Activated T-helper 2 cell treated with anti-CD3 and anti-CD28 coated beads, Interferon-gamma antibody, Interleukin-2, Interleukin-4, amounts not matched to agents 10 μg/mL and 5 μg/mL and 100 μg/mL, durations not matched to agents 14 hours and 24 hours and 36 hours (primary cell): ENCODE measurements at places on chromosomes 16 and 17.

- DNase-seq = no peak
Measured at GRCh38 chr16:3038256-3038655, 1.5 kb upstream of the BICDL2 start.

- peak; percentile 73 for DNase-seq
Measured at GRCh38 chr16:87874639-87875427, 5.5 kb upstream of the SLC7A5 start.

DNA sequence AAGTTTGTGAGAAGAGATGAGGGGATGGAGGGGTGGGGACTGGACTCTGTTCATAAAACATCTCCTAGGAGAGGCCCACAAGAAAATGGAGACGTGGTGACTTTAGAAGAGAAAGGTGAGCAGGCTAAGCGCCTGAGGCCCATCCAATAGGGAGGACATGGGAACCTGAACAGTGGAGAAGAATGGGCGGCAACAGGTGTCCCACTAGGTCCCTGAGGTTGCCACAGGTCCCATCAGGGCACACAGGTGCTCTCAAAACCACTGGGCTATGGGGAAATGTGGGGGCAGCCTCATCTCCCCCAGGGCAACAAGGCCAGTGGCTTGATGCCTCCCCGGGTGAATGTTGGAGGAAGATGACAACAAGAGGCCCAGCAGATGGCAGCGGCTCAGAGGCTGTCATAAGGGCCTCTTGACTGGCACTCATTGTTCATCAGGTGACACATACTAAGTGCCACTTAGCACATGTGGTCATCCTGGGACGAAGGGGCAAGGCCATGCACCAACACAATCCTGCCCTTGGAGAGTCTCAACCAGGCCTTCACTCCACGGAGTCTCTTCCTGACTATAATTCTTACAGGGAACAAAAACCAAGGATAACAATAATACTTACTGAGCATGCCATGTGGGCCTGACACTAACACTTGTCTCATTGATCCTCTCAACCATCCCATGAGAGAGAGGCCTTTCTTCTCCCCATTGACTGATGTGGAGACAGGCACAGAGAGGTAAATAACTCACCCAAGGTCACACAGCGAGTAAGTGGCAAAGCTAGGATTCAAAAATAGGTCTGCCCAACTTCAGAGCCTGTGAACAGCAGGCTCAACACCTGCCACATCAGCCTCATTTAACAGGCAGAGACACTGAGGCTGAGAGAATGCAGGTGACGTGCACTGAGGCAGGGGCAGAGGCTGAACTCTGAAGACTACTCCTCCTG, 38.0 kb downstream of the CUEDC1 start:
- DNase-seq = no peak

- DNase-seq = no peak
Measured at GRCh38 chr16:26647870-26648269, 418.9 kb upstream of the C16orf82 start.

DNA sequence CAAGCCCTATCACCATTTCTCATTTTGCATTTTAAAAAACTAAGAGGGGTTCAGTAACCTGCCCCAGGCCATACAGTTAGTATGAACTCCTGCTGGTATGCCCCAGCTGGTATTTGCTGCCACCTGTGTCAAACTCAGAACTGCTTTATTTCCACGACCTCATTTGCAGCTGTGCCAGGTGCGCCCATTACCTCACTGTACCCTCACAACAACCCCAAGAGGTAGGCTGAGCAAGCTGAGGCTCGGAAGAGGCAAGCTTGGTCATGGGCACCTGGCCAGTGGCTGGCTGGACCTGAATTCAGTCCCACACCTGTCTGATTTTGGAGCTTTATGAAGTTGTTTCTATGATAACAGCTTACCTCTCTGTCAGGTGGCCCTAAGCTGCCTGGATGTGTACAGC, 7.6 kb downstream of the EPN2 start:
- DNase-seq = no peak

- no peak for DNase-seq
Measured at GRCh38 chr17:67244431-67245072, 444 bp downstream of the HELZ start.

- DNase-seq = no peak
Measured at GRCh38 chr17:30924341-30924740, 2.6 kb downstream of the ADAP2 start.

DNA sequence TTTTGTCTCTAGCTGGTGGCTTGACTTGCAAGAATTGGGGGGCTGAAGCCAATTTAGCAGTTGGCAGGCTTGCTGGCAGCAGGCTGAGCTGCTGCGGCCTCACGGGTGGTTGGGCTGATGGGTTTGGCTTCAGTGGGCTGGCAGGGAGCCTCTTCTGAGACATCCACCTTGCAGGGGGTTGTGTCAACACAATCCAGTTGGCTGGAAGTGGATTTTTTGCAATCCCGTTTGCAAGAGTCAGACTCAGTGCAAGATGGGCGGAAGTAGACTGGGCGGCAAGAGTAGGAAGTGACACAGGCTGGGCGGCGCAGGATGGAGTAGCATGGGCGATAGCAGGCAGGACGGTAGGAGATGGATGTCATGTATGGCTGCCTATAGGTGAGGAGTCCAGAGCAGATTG, 1.5 kb downstream of the KRTAP16-1 start:
- no peak for DNase-seq
